ENCODE measurements at places on chromosomes 7 and 10.

DNA sequence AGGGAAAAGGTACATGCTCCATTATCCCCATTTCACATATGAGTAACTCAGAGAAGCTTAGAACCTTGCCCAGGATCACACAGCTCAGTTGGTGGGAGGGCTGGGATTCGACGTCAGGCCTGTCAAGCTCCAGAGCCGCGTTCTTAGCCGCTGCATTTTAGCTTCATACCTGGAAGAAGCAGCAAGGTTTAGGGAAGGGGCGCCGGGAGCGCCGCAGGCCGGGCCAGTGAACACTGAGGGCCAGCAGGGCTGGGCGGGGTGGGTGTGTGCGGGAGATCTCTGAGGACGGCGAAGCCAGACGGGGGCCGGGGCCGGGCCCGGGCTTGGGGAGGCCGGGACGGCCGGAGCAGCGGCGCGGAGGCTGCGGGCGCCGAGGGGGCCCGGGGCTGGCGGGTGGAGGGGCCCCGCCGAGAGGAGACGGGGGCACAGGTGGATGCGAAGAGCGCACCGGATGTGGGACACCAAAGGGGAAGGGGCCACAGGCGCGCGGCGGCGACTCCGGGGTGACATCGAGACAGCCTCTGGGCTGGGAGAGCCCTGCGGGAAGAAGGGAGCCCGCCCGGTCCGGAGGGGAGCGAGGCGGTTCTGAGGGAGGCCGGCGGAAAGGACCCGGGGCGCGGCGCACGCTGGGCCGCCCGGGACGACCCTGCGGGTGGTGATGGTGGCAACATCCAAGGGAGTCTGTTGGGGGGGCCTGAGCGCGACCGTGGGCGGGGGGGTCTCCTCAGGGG is 498 bp downstream of the NDST2 start:
- peak; percentile 53 for DNase-seq

DNA sequence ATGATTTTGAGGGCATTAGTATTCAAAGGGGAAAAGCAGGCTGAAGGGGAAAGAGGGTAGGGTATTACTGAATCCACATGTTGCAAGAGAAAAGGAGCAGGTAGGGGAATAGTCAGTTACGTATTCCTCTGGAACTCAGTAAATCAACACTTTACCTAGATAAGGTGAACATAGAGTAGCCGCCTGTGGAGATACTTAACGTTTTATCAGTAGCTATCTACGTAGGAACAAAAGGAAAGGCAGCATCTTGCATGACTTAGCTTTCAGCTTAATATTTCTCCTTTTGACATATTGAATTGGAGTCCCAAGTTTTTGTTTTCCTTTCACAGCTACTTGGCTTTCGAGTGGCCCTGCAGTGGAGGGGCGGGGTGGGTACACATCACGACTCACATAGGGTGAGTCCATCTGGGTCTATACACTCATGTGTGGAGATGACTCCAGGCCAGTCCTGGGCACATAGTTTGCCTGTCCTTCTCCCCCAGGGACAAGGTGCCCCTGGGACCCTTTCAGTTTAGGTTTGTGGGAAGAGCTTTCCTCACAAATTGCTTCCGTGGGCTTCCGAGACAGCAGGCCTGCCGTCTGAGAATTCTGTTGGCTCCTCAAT is 48.1 kb downstream of the CCNY start:
- DNase-seq = no peak

DNA sequence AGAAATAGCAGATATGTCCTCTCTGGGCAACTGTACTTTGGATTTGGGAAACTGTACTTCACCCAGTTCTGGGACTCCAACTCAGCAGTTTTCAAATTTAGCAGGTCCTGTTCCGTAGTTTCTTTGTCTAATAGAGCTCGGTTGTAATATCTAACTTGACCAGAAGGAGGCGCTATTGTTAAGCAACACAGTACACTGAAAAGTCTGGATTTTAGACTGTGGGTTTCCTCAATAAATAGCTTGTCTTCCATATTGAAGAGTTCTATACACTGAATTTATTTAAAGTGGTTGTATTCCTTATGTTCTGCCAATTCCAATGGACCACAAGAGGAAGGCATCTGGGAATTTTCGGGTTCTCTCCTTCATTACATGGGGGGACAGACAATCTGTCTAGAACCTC is 39.8 kb downstream of the ELFN1 start:
- no peak for DNase-seq

- no peak for DNase-seq
Measured at GRCh38 chr7:3157566-3158287, 114.1 kb upstream of the CARD11 start.

DNA sequence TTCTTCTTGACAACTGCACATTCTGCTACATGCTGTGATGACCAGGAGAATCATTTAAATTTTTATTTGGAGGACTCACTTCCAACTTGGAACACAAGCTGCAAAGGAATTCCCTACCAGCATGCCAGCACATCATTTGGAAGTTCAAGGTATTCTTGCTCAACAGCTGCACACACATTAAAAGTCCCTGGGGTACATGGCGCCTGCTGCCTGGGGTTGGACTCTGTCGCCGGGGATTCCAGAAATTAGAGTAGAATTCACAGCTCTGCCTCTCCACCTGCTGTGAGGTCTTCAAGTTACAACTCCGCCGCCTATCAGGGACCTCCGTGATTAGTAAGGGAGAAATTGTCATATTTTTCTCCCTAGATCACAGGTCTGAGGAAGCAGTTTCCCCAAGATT is 1.1 kb downstream of the ZNF32 start:
- no peak for DNase-seq

DNA sequence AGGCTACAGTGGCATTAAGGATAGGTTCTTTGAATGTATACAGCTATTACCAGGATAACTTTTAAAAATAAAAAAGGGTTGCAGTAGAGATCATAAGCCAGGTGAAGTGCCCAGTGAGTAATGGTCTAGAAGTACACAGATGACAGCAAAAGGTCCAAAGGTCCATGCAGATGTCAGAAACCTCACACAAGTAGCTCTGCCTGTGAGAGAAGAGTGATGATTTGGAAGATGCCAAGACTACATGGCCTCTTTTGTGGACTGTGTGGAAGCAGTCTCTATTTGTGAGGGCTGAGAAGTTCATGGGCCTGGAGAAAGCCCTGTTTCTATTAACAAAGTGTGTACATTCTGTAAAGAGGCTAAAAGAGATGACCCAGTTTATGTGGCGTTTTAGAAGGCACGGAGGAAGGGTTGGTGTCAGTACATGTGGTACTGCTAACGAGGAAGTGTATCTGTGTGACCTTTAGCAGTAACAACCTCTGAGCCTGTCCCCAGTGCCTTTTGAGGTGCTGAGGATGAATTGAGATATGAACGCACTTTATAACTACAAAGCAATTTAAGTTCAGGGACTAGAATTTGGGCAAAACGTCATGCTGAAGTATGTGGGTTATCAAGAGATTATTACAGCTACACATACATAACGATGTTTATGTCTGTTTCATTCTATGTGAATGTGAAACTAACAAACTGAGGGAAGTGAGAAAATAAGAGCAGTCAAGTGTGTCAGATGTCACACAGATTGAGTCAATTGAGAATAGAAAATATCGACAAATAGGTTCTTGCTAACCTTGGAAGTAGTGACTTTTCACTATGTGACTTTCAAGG is 7.6 kb downstream of the CYCS start:
- DNase-seq = no peak

- DNase-seq = no peak
Measured at GRCh38 chr7:39459636-39460035, 106.6 kb upstream of the YAE1 start.

DNA sequence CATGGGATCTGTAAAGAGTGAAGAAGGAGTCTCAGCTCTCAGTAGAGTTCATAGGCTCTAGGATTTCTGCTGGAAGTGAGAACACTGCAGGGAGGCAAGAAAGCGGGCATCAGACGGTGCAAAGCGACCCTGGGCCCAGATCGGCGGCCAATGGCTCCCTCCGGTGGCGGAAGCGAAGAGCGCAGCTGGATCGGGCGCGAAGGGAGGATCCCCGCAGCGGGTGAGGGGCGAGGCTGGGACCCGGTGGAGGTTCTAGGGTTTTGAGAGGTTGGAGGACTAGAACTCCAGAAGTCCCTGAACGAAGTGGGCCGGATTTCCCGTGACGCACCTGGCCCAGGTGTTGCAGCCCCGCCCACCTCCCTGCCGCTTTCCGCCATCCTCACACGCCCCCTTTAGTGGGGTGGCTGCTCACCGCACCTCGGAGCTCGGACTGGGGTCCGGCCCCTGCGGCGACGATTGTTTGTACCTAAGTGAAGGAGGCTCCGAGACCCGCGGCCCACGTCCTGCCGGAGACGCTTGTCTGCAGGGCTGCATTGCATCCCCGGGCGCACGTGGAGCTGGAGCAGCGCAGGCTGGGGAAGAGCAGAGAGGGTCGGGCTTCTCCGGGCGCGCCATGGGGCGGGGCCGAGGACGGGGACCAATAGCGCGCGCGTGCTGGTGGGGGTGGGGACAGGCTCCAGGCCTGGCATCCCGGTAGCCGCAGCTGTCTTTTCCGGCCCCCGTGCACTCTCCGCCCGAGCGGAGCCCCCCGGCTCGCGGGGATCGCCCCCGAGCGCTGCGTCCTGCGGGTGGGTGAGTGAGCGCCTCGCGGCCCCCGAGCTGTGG is at the start of gene SLC12A9:
TSS of gene SLC12A9 (plus strand) at position 666 of the 825 bp plus-strand sequence. CDS start 1,485 bp downstream, outside the sequence.
- DNase-seq = peak; percentile 74

DNA sequence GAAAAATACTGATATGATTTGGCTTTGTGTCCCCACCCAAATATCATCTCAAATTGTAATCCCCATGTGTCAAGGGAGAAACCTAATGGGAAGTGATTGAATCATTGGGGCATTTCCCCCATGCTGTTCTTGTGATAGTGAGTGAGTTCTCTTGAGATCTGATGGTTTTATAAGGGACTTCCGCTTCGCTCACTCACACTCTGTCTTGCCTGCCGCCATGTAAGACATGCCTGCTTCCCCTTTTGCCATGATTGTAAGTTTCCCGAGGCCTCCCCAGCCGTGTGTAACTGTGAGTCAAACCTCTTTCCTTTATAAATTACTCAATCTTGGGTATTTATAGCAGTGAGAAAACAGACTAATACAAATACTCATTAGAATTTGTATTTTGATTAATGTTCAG is 5.1 kb upstream of the MRPS17 start:
- no peak for DNase-seq

DNA sequence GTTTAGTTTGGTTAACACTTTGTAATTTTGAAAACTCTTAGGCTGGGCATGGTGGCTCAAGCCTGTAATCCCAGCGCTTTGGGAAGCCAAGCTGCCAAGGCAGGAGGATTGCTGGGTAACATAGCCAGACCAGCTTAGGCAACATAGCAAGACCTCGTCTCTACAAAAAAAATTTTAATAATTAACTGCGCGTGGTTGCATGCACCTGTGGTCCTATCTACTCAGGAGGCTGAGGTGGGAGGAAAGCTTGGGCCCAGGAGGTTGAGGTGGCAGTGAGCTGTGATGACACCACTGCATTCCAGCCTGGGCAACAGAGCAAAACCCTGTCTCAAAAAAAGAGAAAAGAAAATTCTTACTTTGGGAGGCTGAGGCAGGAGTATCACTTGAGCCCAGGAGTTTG is 18.2 kb downstream of the MYOZ1 start:
- no peak for DNase-seq

- no peak for DNase-seq
Measured at GRCh38 chr7:97145068-97145467, 27.6 kb downstream of the SDHAF3 start.

DNA sequence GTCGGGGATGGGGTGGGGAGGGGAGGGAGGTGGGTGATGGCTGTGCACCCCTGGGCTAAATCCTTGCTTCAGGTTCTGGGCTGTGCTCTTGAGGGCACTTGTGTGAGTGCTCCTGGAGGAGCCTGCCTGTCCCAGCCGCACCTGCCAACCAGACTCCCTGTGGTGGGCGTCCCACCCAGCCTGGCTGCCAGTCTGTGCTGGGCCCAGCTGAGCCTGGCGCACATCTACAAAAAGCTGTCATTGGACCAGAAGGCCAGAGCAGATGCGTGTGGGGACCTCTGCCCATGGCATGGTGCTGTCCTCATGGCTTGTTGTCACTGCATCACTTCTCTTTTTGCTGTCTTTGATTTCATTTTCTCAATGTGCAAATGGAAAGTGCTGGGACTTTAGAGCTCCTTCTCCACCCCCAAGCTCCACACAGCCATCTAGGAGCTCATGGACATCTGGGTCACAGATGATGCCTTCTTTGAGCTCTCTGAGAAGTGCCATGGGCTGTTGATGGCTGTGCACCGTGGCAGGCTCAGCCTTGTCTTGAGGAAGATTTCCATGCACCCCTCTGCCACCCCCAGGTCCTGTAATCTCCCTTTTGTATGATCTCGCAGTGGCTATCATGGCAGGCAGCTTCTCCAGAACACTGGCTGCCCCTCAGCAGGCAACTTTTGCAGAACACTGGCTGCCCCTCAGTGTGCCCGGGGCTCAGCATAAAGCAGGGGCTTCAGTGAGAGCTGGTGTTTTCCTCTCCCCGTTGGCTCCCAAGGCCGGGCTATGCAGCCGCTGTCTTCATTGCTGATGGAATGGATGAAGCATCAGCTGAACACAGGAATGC is 83.9 kb downstream of the ADCY1 start:
- DNase-seq = no peak

DNA sequence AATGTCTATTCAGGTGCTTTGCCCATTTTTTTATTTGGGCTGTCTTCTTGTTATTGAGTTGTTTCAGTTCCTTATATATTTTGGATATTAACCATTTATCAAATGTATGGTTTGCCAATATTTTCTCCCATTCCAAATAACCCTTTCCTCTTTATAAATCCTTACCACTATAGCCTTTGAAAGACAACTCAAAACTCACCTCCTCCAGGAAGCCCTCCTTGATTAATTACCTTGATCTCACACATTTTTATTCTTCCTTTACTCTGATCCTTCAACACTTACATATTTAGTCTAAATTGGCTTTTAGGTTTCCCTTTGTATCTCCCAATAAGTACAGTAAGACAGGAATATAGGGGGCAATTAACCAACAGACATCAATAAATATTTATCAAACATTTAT is 42.9 kb downstream of the NRCAM start:
- no peak for DNase-seq

DNA sequence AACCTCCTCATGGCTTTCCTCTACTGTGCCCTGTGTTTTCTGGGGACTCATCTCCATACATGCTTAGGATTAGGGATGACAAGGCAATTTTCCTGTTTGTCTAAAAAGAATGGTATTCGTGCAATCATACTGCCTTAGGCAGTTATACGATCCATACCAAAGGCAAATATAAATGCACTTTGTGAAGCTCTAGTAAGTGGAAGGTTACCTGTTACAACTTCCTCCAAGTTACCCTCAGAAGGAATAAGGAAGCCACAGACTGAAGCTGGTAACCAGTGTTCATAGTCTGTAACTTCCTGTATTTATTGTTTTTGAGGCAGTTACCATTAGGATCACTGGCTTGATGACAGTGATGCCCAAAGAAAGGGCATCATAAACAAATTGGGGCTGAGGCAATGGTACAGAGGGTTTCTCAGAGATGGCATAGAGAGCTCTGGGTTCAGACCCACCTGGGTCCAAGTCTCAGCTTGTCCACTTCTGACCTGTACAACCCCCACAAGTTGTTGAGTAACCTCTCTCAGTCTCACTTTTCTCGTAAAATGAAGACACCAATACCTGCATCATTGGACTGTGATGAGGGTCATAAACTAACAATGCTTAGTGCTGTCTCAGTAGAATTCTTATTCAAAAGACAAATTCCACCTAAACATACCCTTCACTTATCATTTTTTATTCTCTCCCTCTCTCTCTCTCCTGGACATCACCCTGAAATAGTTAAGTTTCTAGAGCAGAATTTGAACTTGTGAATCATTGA is 138.2 kb downstream of the ELMO1 start:
- DNase-seq = no peak

- no peak for DNase-seq
Measured at GRCh38 chr7:130266258-130266960, at the start of gene CPA2. CPA2 (plus strand) TSS chr7:130266863; CDS start chr7:130266882, 19 bp downstream.
